Stimulated activated CD8-positive, alpha-beta memory T cell treated with anti-CD3 and anti-CD28 coated beads, Interleukin-7, amount 100 ng/mL, for 1 hour (primary cell): ENCODE measurements at places on chromosomes 16 and 17.

DNA sequence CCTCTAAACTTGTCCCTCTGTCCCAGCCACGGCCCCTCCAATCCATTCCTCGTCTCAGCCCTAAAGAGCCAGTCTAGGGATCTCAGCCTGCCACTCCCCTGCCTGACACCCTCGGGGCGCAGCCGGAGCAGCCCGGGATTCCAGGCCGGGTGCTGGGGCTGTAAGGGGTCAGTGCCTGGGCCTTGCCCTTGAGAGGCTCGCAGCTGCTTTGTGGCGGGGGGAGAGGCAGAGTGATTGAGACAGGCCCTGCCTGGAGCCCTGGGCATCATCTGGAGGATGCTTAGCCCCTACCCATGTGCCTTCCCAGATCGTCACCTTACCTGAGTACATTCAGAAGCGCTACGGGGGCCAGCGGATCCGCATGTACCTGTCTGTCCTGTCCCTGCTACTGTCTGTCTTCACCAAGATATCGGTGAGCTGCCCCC lies 8.3 kb downstream of the SLC5A10 start:
- no peak for DNase-seq

DNA sequence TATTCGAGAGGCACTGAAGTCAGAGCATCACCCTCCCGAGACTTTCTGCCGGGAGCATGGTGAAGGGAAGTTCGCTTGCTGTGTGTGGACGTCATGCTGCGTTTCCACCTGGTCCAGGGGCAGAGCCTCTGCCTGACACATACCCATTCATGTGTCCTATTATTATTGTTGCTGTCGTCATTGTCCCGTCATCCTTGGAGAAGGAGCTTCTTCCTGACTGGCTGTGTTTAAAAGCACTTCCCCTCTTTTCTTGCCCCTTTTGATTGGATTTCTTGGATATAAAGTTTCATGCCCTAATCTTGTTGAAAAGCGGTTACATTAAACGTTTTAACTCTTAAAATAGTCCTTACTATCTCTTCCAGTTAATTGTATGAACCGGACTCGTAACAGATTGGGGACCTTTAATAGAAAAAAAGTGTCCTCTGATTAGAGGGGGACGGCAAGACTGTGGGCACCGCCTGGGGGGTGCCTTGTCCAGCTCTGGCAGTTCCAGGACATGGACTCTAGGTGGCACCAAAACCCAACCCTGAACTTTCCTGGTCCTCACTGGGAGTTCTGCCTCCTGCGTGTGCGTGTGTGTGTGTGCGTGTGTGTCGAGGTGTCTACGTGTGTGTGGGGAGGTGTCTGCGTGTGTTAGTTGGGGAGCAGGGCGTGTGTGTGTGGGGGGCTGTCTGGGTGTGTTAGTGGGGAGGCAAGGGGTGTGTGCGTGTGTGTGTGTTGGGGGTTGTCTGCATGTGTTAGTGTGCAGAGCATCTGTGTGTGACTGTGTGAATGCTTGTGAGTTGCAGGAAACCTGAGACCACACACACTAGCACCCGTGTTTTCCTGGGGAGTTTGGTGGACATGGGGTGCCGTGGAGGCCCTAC lies 133.3 kb upstream of the CIBAR2 start:
- peak; percentile 21 for DNase-seq

DNA sequence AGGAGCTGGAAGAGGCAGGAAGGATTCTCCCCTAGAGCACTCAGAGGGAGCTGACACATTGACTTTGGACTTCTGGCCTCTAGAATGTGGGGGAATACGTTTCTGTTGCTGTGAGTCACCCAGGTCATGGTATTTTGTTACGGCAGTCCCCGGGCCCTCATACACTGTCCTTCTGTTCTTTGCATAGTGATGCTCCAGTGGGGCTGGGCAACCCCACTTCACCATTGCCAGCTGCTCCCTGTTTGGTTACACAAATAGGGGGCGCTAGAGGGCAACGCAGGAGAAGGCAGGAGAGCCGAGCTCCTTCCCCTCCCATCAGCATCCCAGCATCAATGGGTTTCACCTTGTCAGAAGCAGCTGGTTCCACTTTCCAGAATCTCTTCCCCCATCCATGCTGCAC lies 257.7 kb upstream of the FOXF1 start:
- DNase-seq = no peak

DNA sequence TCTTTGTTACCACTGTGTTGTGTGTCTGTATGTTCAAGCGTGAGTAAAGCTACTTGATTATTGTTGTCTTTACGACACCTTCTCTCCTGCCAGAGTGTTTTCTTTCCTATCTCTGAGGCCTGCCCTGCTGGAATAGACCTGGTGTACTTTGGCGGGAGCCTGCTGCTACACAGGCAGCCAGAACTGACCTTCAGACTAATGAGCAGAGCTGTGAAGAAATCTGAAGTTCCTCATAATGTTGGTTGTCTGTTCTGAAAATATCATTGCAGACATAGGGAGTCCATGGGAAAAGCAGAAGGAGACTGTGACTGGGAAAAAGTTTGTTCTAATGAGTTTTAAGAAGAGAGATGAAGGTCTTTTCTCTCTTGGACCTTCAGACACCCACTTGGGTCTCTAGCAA lies 9.8 kb downstream of the RHOT1 start:
- DNase-seq = no peak

- DNase-seq = no peak
Measured at GRCh38 chr17:18937981-18938691, 13.8 kb upstream of the SLC5A10 start.

DNA sequence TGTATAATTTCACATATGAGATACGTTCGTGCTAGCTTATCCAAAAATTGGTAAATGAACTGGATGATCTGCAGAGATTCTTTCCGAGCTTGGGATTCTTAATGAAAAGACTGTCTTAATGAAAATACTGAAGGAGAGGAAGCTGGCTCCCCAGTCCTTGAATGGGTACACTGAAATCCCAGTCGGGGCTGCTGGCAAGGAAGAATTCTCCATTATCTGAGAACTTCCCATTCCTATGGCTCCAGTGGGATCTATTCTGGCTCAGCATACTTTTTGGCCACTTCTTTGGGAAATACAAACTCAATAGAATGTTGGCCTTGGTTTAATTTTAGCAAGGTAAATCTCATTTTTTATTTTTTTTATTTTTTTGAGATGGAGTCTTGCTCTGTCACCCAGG lies 23.7 kb upstream of the SLC35B1 start:
- no peak for DNase-seq

GRCh38 chr17:69828087-69828486 lies 246.9 kb upstream of the KCNJ16 start:
- no peak for DNase-seq

DNA sequence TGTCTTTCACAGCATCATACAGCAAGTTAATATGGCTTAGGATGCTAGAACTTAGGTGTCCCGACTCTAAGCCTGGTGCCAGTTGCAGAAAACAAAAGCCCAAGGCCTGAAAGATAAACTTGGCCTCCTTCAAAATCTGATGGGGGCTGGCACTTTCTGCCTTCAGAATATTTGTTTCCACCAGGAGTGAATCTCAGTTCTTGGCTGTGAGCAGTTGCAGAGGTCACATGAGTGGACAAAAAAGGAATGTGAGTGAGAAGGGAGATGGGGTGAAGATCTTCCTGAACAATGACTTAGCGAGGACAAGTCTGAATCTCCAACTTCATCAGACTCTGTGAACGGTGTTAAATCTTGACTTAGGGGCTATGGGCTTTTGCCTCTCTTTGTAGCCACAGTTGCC lies 46.6 kb downstream of the HOXB1 start:
- DNase-seq = no peak

GRCh38 chr17:18186627-18186982 lies 3.0 kb downstream of the ALKBH5 start:
- no peak for DNase-seq

DNA sequence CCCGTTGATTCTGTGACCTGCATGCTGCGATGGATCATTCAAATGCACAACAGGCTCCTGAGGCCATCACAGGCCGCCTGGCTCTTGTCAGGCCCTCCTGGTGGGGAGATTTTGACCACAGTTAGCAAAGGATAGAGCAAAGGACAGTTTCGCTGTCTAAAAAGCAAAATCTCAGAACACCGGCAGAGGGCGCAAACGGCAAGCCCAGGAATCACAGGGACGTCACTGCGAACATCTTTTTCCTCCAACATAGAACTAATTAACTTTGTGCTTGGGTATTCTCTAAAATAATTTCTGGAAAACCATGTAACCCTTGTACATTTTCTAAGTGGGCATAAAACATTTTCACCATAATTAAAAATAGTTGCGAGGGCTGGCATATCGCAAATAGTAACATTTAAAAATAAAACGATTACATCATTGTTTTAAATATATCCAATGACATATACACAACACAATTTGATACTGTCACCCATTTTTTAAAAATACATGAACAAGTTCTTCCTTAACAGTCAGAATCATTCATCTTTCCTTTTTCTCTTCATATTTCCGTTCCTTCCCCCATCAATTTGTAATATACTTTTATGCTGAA lies 19.7 kb upstream of the SLC47A1 start:
- DNase-seq = peak; percentile 34

DNA sequence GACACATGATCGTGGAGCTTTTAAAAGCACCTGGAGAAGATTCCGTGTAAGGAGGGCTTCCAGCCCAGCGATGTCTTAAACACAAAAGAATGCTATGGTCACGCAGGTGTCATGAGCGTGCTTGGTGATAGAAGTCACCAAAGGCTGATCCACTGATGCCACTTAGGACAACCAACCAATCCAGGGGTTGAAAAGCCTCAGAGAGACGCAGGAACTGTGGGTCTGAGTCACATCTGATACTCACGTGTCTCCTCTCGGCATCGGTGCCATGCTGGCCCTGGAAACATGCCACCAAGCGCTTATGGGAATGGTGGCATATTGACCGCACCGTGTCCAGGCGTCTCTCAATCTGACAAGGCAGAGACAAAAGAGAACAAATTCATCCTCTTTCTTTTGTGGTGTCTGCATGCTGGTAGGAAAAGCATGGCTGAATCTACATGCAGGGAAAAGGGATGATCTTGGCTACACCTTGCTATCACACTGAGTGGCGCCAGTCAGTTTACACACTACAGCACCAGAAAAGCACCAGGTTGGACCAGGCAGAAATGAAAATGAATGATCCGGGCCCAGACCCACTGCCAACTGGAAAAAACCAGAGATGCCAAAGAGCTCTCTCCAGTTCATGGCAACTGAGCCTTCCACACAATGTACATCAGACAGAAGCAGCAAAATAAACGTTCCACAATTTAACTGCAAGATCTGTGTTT lies 38.0 kb downstream of the ARHGAP17 start:
- DNase-seq = no peak

GRCh38 chr16:58820411-58820810 lies 86.3 kb upstream of the GOT2 start:
- no peak for DNase-seq

- no peak for DNase-seq
Measured at GRCh38 chr17:8155996-8156245, 3.7 kb upstream of the PER1 start.

- DNase-seq = no peak
Measured at GRCh38 chr17:78092794-78093324, 35.7 kb downstream of the TMC6 start.

DNA sequence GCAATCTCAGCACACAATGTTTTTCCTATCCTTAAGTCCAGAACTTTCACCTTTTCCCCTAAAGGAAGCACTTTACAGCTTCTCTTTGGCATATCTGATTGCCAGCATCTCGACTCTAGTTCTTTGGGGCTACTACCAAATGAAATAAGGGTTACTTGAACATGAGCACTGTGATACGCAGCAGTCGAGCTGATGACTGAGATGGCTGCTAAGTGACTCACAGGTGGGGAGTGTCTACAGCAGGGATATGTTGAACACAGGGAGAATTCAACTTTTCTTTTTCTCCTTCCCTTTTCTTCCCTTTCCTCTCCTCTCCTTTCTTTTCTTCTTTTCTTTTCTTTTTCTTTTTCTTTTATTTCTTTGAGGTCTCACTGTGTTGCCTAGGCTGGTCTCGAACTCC lies 334.8 kb downstream of the MAF start:
- no peak for DNase-seq

DNA sequence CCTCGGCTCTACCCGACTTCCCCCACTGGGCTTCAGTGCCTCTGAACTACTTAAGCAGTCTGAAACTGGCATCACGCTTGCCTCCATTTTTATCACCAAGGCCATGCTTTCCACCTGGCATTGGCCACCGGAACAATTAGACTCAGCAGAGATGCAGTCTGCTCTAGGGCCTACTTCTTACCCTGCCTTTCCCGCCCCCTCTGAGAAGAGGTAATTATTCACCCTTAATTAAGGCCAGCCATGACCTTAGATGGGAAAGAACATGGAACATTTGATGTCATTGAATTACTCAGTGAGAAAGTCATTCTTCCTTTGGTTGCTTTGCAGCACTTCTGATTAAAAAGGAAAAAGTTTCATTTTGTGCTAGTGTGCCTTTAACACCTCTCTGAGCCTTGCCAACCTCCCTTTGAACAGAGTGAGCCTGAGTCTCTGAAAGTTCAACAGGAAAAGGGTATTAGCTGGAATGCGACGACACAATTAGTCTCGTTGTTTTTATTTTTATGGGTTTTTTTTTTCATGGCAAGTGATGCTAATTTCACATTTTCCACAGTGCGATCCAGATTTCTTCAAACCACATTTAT lies 60.9 kb upstream of the TNRC6A start:
- DNase-seq = no peak

GRCh38 chr17:14871921-14872320 lies 393.2 kb downstream of the PMP22 start:
- DNase-seq = no peak

DNA sequence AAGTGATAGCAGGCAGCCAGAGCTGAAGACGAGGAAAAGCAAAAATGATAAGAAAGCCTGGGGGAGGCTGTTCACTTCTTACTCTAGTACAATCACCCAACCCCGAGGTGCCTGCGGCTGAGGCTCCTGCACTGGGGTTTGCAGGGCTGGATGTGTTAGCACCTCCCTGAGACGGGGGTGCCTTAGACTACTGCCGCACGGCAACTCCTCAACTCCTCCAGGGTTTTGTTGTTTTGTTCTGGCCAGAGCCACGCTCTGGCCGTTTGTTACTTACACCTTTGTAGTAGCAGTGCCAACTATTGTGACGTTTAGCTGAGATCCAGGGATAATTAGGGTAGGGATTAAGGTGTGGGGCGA lies 51.5 kb downstream of the LDHD start:
- DNase-seq = peak; percentile 19

GRCh38 chr16:56115817-56116576 lies 75.3 kb upstream of the GNAO1 start:
- DNase-seq = no peak

DNA sequence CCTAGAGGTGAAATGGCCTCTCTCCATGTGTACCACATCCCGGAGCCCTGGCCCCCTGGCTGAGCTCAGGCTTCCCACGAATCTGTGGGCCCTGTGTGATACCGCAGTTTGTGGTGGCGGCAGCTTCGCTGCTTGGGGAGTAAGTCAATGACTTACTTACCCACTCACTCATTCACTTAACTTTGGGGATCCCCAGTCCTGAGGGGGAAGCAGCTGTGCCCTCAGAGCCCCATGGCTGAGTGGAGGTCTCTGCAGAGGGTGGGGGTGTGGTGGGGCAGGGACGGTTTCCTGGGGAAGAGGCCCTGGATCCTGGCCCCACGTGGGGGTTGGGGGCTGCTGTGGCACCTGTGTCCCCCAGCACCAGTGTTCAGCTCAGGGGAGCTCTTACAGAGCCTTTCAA lies 13.2 kb downstream of the KCNJ12 start:
- DNase-seq = no peak

- no peak for DNase-seq
Measured at GRCh38 chr17:82751171-82751570, 694 bp upstream of the TBCD start.

GRCh38 chr17:77963441-77963840 lies 4.9 kb downstream of the TNRC6C start:
- DNase-seq = no peak
